Spinal cord (tissue), 10 donors: ENCODE measurements at places on chromosomes 12 and 14.

GRCh38 chr12:11846488-11846887, 197.0 kb downstream of the ETV6 start:
- DNase-seq, result no peak

DNA sequence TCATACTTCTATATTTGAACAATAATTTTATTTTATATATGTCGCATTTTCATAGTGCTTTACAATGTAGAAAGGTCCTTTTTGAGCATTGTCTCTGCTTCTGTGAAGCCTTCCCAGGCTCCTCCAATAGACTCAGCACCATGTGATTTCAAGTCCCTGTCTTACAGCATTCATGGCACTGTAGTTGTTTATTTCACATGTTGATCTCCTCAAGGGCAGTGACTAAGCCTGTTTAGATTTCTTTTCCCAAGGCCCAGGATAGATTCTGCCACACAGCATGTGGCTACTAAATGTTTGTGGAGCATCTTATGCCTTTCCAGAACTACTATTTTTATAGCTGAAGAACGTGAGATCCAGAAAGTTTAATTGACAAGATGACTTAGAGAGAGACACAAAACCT, 391.7 kb downstream of the TMEM117 start:
- DNase-seq, result no peak

- peak; percentile 14 for DNase-seq
Measured at GRCh38 chr14:71675126-71675899, 256.9 kb upstream of the RGS6 start.

DNA sequence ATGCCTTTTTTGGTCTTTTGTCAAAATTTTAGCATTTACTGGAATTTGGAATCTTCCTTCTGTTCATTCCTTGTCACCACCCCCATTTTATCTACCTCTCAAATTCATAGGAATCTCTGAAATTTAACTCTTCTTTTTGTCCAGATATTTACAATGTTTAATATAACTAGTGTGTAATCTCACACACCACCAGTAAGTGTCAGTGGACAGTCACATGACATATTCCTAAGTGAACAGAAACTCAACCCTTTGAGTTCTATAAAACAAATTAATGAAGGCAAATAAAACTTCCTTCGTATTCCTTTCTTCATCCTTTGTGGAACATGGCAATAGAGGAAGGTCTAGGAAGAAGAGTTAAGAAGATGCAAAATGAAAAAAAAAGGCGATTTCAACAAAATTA, 26.6 kb downstream of the ATF7 start:
- DNase-seq, result no peak

GRCh38 chr14:99387880-99388279, 92.8 kb downstream of the SETD3 start:
- DNase-seq, result no peak
